ENCODE measurements at places on chromosomes 2 and 18.

DNA sequence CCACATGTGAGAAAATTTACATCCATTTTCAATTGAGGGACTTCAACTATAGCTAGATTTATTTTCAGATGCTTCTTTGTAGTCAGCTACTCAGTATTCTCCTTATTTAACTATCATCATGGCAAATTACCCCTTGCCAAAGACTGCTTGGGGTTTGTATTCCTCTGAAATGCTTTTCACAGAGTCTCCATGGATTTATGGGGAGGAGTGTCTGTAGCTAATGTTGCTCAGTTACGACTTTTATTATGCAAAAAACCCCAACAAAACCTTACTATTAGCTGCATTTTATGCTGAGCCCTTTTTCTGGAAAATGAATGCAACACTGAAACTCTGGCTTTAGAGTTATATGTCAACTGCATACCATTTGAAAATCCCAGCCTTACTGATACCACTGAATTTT is 78.6 kb downstream of the RFTN2 start:
- no peak for DNase-seq

GRCh38 chr2:202760848-202761247 is 110.7 kb downstream of the ICA1L start:
- no peak for DNase-seq

GRCh38 chr18:22115573-22115972 is 53.8 kb upstream of the GATA6 start:
- no peak for DNase-seq

- DNase-seq = no peak
Observed at GRCh38 chr2:47058003-47058931, 96.8 kb downstream of the STPG4 start.

DNA sequence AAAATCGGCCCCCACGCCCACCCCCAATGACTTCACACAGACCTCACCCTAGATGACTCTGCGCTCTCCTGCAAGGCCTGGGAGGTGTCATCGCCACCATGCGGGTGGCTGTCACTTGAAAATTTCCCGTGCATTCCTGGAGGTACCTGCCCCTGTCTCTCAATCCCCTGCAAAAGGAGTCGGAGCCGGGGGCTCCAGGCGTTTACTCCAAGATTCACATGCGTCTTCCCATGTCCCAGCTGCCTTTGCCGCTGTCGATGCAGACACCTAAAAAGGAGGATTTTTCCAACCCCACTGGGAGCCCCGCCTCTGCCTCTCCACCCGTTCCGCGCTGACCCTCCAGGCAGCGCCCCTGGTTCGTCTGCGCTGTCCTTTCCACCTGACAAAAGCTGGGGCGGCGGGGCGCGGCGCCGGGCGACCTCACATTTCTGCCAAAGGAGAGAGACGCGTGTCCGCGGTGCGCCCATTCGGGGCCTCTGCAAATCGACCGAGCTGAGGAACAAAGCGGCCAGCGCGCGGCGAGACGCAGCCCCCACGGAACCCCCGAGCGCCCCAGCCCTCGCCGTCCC is 667 bp downstream of the REEP1 start:
- no peak for DNase-seq

GRCh38 chr2:160613466-160614153 is 120.0 kb upstream of the RBMS1 start:
- DNase-seq = no peak

DNA sequence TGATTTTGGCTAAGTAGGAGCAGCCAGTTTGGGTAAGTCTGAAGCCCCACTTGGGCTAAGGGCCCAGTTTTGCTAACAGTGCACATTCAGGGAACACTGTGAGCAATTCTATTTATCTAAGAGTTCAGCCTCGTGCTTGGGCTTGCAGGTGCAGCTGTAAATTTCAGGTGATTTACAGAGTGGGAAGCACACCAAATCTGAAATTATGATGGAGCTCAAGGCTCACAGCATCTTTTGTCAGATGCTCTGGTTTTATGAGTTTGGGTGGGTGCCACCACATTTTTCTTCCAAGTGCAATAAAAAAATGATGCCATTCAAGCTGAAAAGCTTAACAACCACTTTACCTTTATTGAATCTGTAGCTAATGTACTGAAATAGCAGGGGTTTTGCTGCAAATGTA is 671.2 kb downstream of the LRRTM4 start:
- no peak for DNase-seq

- no peak for DNase-seq
Observed at GRCh38 chr2:20757405-20758090, 65.4 kb downstream of the LDAH start.

DNA sequence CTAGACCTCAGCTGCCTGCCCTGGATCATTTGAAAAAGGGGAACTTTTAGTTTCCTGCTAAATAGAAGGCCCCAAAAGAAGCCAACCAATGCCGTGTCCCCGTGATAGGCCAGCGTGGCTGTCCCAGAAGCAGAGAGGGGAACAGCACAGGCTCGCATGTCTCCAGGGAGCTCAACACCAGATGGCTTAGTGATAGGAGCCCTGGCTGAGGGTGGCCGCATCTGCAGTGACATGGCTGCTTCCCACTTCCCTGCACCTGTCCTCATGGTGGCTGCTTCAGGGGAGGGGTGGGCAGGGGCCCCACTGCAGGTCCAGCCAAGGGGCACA is 79.6 kb downstream of the MBP start:
- no peak for DNase-seq

DNA sequence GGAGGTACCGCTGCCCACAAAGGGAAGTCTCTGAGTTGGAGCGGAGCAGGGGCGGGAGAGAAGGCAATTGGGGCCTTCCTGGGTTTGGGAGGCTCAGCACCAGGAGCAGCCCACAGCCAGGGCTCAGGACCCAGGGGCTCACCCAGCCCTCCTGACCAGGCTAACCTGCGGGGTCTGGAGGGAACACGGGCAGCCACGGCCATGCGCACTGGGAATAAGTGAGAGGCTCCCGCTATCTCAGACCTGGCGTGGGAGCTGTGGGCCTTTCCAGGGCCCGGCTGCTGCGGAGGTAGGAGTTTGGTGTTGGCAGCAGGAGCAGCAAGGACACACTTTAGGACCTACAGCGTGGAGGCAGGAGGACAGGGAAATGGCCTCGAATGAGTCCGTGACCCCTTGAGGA is 69.0 kb downstream of the RRM2 start:
- DNase-seq = no peak

DNA sequence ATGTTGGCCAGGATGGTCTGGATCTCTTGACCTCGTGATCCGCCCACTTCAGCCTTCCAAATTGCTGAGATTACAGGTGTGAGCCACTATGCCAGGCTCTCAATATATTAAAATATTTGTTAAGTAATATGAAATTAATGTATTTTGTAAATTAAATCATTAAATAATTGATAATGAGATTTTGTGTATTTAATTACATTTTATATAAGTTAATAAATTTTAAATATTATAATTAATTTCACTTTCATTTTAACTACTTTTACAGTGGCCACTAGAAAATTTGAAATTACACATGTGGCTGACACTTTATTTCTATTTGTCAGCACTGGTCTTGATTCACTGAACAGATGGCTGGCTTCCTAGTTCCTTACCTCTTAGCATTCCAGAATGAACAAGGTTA is 102.6 kb downstream of the DPP10 start:
- no peak for DNase-seq

GRCh38 chr2:97849881-97850528 is 136.6 kb downstream of the ZAP70 start:
- no peak for DNase-seq

- DNase-seq = no peak
Observed at GRCh38 chr18:8357320-8357719, 251.9 kb upstream of the RAB12 start.

DNA sequence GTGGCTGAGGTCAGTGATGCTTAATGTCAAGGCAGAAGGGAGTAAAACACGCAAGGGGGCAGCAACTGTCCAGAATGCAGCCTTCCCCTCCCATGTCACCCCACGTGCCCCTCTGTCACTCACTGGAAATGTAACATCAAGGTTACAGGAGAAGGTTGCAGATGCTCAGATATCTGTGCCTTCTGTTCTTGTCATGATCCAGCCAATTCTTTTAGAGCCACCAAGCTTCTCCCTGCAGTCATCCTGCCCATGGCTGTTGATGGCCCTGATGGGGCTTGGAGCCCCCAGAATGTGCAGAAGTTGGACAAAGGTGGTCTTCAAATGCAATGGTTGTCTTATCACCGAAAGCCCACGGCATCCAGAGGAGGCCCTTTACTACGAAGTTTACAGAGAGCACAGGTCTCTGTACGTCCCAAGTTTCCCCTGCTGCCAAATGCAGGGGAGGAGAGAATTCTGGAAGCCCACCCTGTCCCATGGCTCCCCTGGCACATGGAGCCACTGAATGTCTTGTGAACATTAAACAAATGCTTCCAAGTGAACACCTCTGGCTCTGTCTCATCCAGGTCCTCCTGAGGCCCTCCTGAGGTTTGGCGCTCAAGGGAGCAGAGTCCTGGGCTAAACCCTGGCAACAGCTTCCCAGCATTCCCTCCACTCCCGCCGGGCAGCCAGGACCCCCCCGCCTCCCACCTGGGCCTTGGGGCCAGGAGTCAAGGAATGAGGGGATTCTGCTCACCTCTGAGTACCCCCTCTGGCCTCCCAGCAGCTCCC is 4.5 kb upstream of the GPR55 start:
- no peak for DNase-seq

GRCh38 chr2:8107621-8108378 is 574.1 kb upstream of the ID2 start:
- no peak for DNase-seq

GRCh38 chr2:96636551-96637171 is 1.5 kb downstream of the KANSL3 start:
- no peak for DNase-seq

DNA sequence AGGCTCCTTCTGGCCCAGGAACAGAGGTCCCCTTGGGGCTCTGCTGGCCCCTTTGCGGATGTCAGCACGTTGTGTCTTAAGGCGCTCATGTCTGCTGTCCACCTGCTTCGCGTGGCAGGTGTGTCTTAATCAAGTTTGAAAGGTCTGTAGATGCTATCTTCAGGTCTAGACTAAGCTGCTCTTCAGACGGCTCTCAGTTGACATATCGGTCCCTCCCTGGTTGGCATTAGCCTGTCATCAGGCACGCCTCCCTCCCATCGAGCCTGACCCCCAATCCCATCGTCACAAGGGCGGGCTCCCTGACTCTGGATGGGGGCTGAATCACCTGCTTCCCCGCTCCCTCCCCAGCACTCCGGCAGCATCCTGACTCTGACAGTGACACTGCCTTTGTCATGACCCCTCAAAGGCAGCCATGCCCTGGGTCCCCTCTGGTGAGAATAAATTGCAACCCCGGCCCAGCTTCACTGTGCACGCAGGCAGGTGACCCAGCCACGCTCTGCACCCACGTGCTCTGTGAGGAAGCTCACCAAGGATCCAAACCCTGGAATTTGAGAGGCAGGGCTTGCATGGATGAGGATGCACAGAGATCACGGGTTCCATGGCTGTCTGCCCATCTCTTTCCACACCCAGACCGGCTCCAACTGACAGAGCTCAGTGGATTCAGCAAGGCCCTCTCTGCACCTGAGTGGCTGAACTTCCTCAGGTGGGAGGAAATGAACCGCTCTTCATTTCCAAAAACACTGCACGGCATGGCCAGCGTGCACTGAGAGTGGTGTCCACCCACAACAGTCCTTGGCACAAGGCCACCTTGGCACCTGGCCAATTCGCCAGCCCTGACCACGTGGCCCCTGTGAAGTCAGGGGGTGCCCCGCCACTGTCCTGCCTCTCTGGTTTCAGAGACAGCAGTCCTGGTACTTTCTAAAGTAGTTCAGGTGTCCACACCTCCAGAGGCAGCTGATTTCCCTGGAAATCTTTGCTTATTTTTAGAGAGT is 110.2 kb upstream of the GPC1 start:
- DNase-seq = no peak

GRCh38 chr2:45585267-45585861 is 25.7 kb downstream of the SRBD1 start:
- DNase-seq = no peak

GRCh38 chr2:238739668-238740067 is 108.2 kb upstream of the TWIST2 start:
- no peak for DNase-seq

- DNase-seq = no peak
Observed at GRCh38 chr2:8588831-8589191, 93.0 kb upstream of the ID2 start.

DNA sequence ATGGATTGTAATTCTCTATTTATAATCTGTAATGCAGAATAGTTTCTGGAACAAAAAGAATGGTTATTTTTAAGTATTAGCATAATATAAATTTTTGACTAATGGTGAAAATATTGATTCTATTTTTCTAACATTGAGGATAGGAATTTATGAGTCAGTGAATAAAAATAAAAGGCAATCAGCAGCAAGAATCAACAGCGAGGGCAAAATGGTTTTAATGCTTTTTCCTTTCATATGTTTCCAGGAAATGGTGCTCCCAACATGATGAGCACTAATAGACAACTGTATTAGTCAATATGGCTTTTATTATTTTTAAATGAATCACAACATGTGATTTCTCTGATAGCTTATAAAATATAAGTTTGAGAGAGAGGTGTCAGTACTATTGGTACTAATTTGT is 90.7 kb upstream of the TFPI start:
- no peak for DNase-seq

GRCh38 chr18:75376004-75376403 is 51.5 kb downstream of the SMIM21 start:
- DNase-seq = no peak

DNA sequence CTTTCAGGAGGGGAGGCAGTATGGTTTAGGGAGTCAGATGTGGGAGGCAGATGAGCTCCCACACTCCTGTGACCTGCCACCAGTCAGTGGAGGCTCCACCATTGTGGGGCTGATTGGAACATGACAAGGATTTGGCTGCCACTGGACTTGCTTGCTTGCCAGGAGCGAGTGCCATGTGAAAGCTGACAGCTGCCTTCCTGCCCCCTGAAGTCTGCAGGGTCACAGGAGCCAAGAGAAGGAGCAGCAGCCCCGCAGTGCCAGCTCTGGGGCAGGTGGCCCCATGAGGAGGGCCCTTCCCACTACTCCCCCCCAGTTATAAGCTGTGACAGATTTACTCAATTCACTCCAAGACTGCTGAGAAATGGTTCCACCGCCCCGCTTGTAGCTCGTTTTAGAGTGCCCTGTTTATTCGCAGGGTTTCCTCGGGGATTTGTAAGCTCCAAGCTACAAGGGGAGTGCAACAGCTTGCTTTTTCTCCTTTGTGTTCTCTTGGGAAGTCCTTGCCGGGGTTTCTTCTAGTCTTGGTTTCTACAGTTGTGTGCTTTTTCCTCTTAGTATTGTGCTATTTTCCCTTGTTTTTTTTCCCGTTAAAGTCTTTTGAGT is 414.3 kb downstream of the MEIS1 start:
- DNase-seq = no peak

DNA sequence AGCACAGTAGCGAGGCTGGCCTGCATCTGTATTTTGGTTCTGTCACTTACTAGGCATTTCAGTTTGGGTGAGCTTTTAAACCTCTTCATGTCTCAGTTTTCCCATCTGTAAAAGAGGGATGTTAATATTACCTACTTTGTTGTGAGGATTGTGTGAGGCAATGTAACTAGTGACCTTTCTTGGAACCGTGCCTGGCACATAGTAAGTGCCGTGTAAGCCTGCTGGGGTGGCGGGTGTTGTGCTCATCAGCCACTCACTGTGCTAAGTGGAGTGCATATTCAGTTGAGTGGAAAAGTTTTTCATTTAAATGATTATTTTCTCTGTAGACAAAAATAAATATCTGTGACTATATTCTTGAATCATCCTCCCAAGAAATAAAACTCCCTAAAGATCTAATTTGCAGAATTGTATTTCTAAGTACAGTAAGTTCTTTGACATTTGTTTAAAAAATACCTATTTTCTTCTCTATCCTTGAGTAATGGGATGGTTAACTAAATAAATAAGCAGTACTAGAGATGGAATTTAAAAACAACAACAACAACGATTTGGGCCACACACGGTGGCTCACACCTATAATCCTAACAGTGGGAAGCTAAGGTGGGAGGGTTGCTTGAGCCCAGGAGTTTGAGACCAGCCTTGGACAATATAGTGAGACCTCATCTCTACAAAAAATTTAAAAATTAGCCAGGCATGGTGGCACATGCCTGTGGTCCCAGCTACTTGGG is 56.7 kb downstream of the MALT1 start:
- DNase-seq = no peak

Data from stimulated activated CD4-positive, alpha-beta T cell treated with anti-CD3 and anti-CD28 coated beads, Interleukin-12 subunit alpha, Interleukin-12 subunit beta, amount 100 ng/mL, for 48 hours (primary cell).